ENCODE measurements at places on chromosomes 4 and X.
A peak's percentile ranks its signal among the peaks of the same experiment; 100 is the strongest.

- DNase-seq, result no peak
Observed at GRCh38 chr4:73650250-73650649, 30.0 kb upstream of the RASSF6 start.

DNA sequence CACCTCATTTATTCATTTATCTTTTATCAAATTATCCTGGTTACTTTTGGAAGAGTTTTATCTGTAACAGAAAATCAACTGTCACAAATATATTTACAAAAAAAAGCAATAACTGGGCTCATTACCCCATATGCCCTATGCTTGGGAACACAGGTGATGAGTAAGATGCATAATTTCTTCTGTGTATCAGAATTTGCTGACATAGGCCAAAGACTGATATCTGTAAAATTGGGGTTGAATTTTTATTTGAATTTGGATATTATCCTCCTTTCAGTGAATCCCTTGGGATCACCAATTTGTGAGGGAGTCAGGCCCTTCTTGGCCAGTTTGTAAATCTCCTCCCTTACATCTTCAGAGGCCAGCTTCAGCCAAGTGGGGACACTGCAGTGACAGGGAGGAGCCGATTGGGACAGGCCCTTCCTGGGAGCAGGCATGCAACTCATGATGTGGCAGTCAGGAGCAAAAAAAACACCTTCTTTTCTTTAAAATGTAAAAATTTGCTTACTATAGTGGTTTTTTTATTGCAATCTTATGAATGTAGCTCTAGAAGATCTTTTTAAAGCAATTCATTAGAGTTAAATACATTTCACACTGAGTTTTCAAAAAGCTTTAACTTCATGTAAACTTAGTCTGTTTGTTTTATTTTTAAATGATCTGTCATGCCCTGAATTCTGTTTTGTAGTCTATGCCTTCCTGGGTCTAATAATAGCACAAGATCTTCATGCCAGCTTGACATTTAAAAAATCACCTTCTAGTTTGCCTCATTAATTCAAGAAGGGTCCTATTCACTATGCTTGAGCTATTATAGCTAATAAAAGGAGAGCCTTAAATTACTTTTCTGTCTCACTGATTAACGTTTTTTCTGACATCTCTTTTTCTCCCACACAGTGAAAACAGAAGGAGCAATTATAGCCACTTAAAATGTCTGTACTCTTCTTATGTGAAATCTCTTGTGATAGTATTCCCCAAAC is 136.6 kb upstream of the SPRY1 start:
- no peak for DNase-seq

GRCh38 chrX:15570145-15570544 is 30.6 kb downstream of the ACE2 start:
- DNase-seq, result no peak

GRCh38 chrX:153446950-153447580 is 1.2 kb upstream of the TREX2 start:
- DNase-seq, result no peak

- DNase-seq, result peak; percentile 51
Observed at GRCh38 chr4:56909086-56909894, 1.6 kb downstream of the REST start.

- no peak for DNase-seq
Observed at GRCh38 chr4:125527681-125528080, 212.9 kb downstream of the FAT4 start.

- no peak for DNase-seq
Observed at GRCh38 chr4:27018076-27018475, 157.4 kb downstream of the STIM2 start.

GRCh38 chr4:112451831-112452230 is 64.1 kb downstream of the NEUROG2 start:
- no peak for DNase-seq

- DNase-seq, result no peak
Observed at GRCh38 chr4:24195991-24196736, 306.3 kb upstream of the PPARGC1A start.

DNA sequence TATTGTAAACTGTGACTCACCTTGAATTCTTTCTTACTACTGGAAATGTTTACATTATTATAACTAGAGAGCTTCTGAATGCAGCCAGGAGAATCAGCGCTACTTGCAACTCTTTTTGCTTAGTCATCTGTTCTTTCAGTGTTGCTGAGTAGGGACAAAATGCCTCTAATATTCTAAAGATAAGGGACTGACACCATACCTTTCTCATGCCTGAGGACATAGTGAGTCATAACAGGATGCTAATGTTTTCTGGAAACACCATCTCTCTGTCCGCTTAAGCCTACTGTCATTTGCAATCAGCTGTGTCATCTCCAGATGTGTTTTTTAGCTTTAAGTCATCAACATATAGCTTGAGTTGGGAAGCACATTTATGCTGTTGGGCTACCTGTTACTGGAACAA is 108.3 kb downstream of the QRFPR start:
- DNase-seq, result no peak

Measured in stimulated activated CD4-positive, alpha-beta T cell treated with anti-CD3 and anti-CD28 coated beads, Interleukin-4, amount 100 ng/mL, for 24 hours (primary cell).